ENCODE measurements at places on chromosomes 11 and 22.

DNA sequence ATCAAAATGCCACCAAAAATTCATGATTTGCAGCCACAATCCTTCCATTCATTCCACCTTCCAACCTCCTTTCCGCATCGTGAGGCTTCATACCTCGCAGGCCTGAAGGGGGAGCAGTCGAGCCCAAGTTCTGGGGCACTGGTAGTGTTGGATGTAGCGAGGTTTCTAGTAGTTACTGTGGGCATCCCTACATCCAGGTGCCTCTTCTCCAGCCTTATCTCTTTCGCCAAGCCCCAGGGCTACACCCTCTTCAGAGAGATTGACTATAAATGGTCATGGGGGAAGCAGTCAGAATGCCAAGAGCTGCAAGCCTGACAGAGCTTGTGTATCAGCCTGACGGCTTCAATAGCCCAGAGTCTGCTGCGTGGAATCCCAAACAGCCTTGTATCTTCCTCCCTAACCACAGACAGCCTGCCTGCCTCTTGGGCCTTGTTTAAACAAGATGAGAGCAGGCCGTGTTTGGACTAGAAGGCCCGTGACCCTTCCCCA is 28.9 kb downstream of the CLMP start:
- no peak for DNase-seq

GRCh38 chr22:48575618-48576332 is 1251.9 kb downstream of the BRD1 start:
- DNase-seq, result no peak

DNA sequence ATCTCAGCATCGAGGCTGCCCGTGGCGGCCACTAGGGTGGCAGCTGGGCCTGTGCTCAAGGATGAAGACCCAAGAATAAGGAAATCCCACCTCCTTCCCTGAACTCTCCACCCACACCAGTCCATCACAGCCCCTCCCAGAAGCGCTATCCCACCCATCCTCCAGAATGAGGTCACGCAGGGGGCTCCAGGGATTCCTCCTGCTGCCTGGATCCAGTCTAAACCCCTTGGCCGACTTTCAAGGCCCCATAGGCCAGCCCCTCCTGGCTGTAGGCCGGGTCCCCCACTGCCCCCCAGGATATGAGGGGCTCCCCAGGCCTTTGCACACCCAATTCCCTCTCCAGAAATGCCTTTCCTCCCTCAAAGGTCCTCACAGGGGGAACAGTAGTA is 19.0 kb upstream of the SCGB1A1 start:
- DNase-seq, result no peak

GRCh38 chr22:50361688-50362087 is 18.6 kb downstream of the PPP6R2 start:
- no peak for DNase-seq

- no peak for DNase-seq
These were observed 53.8 kb downstream of the SIK3 start for GRCh38 chr11:117044287-117045035.

DNA sequence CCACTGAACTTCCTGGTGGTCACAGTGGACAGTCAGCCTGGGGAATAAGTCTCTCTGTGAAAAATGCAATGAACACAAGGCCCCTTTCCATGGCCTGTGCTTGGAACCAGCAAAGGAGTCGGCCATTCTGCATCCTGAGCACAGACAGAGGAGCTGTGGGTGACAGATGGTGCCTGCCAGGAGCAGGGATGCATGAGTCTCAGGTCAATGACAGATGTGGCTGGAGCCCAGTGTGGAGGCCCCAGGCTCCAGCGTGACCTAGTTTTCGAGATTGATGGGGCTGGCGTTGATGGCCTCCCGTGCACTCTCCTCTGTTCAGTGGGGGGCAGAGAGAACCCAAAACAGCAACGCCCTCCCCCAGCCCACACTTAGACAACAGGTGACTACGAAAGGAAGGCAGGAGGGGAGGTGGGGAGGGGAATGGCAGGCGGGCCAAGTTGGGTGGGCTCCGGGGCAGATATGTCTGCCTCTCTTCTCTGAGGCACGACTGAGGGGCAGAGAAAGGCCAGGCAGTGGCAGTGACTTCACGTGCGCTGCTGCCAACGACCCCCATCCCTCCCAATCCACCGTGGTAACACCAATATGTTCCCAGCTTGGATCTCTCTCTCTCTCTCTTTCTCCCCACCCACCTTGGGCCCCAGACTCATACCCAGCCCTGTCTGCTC is 34.4 kb upstream of the CD5 start:
- DNase-seq, result no peak

GRCh38 chr11:115377882-115378296 is 126.3 kb downstream of the CADM1 start:
- no peak for DNase-seq

- DNase-seq, result no peak
These were observed 561.0 kb downstream of the OPCML start for GRCh38 chr11:132971351-132971750.

DNA sequence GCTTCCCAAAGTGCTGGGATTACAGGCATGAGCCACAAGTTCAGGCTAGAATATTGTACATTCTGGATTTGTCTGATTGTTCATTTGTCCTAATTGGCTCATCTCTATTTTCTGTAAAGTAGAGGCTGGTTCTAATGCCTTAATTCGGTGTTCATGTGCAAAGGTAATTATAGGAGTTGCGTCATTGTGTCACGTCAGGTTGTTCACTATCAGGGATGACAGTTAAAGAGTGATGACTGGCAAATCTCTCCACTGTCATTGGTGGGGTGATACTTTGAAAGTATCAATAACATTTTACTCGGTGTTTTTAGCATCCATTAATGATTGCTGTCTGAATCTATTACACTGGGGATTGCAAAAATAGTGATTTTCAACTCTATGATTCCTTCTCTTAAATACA is 103.5 kb downstream of the HIPK3 start:
- no peak for DNase-seq

DNA sequence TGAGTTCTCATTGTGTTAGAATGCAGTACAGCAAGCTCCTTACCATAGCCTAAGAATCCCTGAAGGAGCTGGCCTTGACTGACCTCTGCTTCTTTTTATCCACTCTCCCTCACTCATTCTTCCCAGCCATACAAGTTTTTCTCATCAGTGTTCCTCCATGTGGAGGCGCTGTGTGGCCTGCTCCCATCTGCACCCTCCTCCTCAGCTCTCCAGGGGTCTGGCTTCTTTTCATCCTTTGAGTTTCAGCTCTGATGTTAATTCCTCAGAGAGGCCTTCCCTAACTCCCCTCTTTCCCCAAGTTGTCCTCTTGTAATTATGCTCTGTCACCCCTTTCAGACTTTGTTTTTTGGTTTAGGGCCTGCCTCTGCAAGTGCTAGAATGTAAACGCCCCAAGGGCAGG is 144.8 kb downstream of the WNT7B start:
- DNase-seq, result no peak

GRCh38 chr11:117170210-117170609 is 8.3 kb upstream of the SIDT2 start:
- no peak for DNase-seq

DNA sequence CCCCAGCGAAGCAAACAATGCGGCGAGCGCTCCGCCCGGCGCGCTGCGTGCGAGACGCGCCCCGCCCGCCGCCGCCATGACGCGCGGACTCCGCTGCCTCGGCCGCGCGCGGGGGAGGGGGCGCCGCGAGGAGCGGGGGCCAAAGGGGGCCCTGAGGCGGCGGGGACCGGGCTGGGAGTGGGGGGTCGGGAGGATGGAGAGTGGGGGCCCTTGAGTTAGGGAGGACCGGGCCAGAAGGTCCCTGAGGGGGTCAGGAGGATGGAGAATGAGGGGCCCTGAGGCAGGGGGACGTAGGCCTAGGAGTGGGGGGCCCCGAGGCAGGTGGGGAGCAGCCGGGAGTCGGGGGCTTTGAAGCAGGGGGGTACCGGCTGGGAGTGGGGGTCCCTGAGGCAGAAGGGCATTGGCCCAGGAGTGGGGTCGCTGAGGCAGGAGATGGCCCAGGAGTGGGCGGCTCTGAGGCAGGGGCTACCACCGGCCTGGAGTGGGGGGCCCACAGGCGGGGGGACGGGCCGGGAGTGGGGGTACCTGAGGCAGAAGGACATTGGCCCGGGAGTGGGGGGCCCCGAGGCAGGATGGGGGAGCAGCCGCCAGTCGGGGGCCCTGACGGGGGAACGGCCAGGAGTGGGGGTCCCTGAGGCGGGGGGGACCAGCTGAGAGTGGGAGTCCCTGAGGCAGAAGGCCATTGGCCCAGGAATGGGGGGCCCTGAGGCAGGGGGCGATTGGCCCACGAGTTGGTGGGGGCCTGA is at the start of gene BRD1:
TSS of gene BRD1 (minus strand) at position 21 of the 746 bp plus-strand sequence. CDS start 3,556 bp downstream, outside the sequence.
- DNase-seq, result peak; percentile 40

DNA sequence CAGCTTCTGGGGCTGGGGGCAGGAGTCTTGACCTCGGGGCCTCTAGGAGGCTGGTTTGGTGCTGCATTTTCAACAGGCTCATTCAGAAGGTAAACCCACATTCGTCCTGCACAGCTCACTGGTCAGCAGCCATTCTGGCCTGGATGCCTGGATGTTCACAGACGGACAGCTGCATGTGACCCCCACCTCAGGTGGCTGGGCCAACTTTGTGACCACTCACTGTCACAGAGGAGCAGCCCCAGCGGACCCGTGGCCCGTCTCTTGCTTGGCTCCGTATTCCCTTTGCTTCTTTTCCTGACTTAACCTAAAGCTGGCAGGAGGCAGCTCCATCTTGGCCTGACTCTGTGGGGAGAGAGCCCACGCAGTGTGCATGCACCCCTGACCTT is 8.2 kb downstream of the DGCR8 start:
- no peak for DNase-seq

DNA sequence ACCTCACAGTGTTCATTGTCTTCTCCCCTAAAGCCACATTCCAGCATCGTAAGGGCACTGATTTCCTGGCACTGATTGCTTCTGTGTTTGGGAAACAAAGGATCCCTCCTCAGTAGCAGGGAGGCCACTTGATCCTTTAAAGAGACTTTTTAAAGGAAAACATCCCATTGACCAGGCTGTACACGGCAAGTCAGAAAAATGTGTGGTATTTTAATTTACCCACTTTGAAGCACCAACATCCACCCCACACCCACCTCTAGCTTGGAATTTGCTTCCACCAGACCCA is 364.9 kb downstream of the SHANK2 start:
- no peak for DNase-seq

GRCh38 chr11:32615422-32615821 is 31.8 kb downstream of the EIF3M start:
- DNase-seq, result no peak

DNA sequence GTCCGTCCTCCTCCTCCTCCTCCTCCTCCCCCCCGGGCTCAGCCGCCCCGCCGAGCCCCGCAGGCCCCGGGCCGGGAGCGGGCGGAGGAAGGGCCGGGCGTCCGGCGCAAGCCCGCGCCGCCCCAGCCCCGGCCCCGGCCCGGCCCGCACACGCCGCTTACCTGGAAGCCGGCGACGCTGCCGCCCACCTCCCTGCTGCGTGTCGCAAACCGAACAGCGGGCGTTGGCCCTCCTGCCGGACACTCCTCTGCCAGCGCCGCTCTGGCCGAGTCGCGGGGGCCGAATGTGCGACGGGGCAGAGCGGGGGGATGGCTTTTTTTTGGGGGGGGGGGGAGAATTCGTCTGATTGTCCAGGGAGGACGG is 1.1 kb downstream of the IGF2 start:
- no peak for DNase-seq

DNA sequence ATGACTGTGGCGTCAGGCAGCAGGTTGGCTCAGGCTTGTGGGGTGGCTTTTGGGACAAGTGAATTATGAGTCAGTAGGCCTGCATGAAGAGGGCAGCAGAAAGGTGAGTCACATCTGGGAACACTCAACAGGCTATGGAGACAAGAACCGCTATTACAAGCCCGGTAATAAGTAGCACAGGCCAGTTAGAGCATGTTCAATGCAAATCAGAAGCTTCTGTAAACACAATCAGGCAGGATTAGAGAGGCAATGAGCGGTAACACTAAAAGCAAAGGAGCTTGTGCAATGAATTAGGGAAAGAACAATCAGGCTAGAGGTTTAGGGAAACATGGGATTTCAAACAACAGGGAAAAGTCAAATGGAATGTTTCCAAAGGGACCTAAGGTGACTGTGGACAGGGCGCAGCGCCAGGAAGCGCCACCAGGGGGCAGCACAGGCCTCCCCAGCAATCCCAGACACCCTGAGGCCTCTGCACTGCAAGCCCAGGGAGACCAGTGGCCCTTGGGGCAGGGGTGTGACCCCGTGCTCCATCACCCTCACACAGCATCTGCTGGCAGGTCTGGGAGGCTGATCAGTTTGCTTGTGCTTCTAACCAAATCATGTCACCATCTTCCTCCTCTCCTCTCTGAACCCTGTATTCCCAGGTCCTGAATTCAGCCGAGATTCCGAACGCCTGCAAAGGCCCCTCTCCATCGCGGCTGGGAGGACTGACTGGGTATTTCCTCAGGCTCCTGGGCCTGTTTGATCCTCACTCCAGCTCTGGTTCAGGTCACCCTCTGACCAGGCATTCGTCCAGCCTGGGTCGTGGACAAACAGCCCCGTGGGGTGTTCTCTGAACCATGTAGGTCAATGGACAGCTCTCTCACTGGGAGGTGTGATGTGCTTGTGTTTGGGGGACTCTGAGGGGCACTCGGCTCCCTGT is 50.0 kb downstream of the C11orf58 start:
- peak; percentile 34 for DNase-seq

DNA sequence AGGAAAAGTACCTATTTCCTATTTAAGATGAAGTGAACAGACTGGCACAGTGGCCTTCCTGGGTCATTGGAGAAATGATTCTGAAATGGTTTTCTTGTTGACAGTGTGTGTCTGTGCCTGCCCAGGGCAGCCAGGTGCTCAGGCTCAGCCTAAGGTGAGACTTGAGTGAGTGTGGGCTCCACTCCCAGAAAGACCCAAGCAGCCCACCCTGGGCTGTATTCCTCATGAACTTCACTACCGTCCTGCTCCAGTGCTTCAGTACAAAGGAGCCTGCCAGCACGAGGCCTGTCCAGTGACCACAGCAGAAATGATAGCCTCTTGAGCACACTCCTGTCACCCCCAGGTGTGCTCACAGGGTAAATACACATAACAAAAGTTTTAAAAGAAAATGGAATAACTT is 49.5 kb downstream of the GAB4 start:
- DNase-seq, result no peak

DNA sequence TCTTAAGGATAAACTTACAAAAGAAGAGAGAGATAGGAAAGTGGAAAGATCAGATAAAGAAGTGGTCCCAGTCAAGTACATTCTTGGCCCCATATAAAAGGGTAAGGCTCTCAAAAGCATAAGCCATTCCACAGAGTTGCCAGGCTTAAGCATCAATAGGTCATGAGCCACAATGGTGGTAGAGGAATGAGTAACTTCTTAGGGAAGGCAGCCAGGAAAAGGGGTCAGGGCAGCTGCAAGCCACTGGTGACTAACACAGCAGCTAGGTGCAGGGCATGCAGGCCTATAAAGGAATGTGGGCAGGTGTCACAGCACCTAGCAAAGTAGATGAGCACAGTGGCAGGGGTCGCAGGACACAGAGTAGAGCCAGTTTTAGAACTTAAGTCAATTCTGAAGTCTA is 302.6 kb upstream of the FAT3 start:
- no peak for DNase-seq

GRCh38 chr11:12640355-12640754 is 33.9 kb upstream of the TEAD1 start:
- DNase-seq, result no peak

DNA sequence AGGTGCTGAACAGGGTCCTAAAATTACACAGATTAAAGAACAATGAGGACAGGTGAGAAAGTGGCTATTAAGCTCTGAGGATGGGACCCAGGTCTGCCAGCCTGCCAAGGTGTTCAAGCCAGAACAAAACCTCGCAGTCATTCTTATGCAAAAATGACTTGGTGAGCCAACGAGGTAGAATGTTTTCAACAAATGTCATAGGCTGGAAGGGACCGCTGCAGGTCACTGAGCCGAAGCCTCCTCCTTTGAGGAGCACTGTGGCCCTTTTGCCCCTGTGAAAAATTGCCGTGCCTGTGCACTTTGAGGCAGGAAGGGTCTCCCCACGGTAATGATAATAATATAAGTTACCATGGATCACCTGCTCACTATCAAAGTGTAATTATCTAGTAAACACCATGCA is 216.2 kb downstream of the DSCAML1 start:
- DNase-seq, result no peak
